ENCODE measurements at places on chromosomes 5 and 9. TPM values are rescaled to one million over a fixed set of nuclear protein-coding genes. Genes with fewer than 3 reads are reported as not detected.

DNA sequence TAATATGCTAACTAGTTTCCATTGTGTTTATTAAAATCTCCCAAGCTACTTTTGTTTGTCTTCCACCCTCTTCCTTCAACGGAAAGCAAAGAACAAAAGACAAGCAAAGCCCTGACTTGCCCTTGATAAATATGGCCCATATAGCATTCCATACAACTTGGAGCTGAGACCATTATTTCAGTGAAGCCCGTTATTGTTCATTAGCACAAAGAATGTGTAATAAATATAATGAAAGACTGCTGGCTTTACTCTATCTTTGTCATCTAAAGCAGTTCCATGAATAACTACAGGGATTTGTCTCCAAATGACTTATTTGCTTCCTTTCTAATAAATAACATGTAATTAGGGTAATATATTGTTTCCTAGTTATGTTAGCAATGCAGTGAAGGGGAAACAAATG, 270.7 kb upstream of the TLE4 start:
- no peak for DNase-seq

DNA sequence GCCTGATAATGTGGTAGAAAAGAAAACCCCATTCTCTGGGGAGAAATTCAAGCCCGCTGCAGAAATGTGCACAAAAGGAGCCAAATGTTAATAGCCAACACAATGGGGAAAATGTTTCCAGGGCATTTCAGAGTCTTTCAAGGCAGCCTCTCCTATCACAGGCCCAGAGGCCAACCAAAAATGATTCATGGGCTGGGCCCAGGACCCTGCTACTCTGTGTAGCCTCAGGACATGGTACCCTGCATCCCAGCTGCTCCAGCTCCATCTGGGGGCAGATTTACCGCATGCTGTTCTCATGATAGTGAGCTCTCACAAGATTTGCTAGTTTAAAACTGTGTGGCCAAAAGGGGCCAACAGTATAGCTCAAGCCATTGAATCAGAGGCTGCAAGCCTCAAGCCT, 41.1 kb downstream of the RAPGEF6 start:
- no peak for DNase-seq

Gene SV2C
- total RNA-seq, result 0.22 TPM

Gene ATP10B
- not detected for total RNA-seq

Gene TAL2
- total RNA-seq, result not detected

Gene C5
- total RNA-seq, result 1.6 TPM

Measured in Right ventricle myocardium inferior (tissue), 1 donor.